ENCODE measurements at places on chromosomes 3 and 15. TPM values are rescaled to one million over a fixed set of nuclear protein-coding genes. Genes with fewer than 3 reads are reported as not detected.

Gene ATP8B4
- total RNA-seq, result not detected

Gene GPR160
- total RNA-seq, result 5.3 TPM

Gene PPP1R14D
- total RNA-seq, result not detected

Gene CCRL2
- total RNA-seq, result 14.6 TPM

Gene HESX1
- total RNA-seq, result 0.40 TPM

Gene FMN1
- total RNA-seq, result under 0.01 TPM

Gene STIMATE
- 15.1 TPM for total RNA-seq

Gene MB21D2
- 8.9 TPM for total RNA-seq

Gene COLQ
- total RNA-seq, result 1.1 TPM

Gene ALS2CL
- total RNA-seq, result 5.3 TPM

Gene AQR
- total RNA-seq, result 62.5 TPM

Gene CXCR6
- total RNA-seq, result not detected

Gene CLDN16
- total RNA-seq, result not detected

Gene ACKR4
- total RNA-seq, result 4.0 TPM

Gene RLBP1
- not detected for total RNA-seq

Gene CHDH
- total RNA-seq, result 1.1 TPM

Gene IGDCC3
- not detected for total RNA-seq

Gene SSR3
- total RNA-seq, result 518 TPM

Gene CD86
- total RNA-seq, result not detected

Gene UROC1
- not detected for total RNA-seq

Gene OXSR1
- total RNA-seq, result 56.5 TPM

Gene TAGLN3
- total RNA-seq, result not detected

Gene KLHL40
- total RNA-seq, result under 0.01 TPM

Gene C3orf20
- 0.07 TPM for total RNA-seq

Gene COL6A6
- total RNA-seq, result not detected

Gene GOLGA8S
- total RNA-seq, result 0.07 TPM

Gene CDCP1
- 14.1 TPM for total RNA-seq

Gene STAB1
- 215 TPM for total RNA-seq

Gene OR5K2
- not detected for total RNA-seq

Gene CFAP91
- total RNA-seq, result 0.13 TPM

Gene GOLGA8O
- total RNA-seq, result 0.13 TPM

Gene LTF
- not detected for total RNA-seq

Gene XYLB
- total RNA-seq, result 6.4 TPM

Gene PLOD2
- total RNA-seq, result 431 TPM

Gene GOLGA8G
- total RNA-seq, result not detected

Gene REC114
- not detected for total RNA-seq

Gene INSYN1
- 0.14 TPM for total RNA-seq

Gene ITPKA
- 0.36 TPM for total RNA-seq

Gene KBTBD13
- not detected for total RNA-seq

Gene AGBL1
- total RNA-seq, result not detected

Gene MYRIP
- 29.0 TPM for total RNA-seq

Gene IL20RB
- 0.40 TPM for total RNA-seq

Gene CRYGS
- 1.7 TPM for total RNA-seq

Gene PRC1
- total RNA-seq, result 268 TPM

Gene TRPC1
- total RNA-seq, result 18.0 TPM

Gene GUCA1C
- total RNA-seq, result not detected

Gene MYLK
- 41.6 TPM for total RNA-seq

Gene CPLX3
- total RNA-seq, result not detected

Measured in thoracic aorta endothelial cell (primary cell).